ENCODE measurements at places on chromosomes 12 and 14. TPM values are rescaled to one million over a fixed set of nuclear protein-coding genes. Genes with fewer than 3 reads are reported as not detected.

GRCh38 chr12:94174576-94174975 lies 26.2 kb downstream of the PLXNC1 start:
- DNase-seq = no peak

Gene KRT78
- polyA plus RNA-seq = 1.8 TPM

DNA sequence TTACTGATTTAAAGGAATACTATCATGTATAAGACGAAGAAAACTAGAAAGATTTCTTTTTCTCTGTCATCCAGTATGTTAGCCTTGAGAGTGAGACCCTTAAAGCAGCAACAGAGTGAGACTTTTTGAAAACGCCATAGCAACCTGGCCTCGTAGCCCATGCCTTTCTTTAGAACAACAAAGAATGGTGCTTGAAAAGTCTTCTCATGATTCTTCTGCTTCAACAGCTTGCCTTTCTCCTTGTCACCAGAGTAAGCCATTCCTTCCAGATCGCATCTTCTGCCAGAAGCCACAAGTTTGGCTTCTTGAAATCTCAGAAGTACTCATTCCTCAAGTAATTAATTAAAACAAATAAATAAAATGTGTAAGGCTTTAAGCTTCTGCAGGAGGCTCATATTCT lies 109.3 kb downstream of the PDE3A start:
- no peak for DNase-seq

Gene SIX4
- polyA plus RNA-seq = not detected

- DNase-seq = no peak
Observed at GRCh38 chr12:56324206-56324605, 8.4 kb upstream of the CNPY2 start.

Gene RPS6KA5
- 9.5 TPM for polyA plus RNA-seq

Gene GOLGA5
- polyA plus RNA-seq = 53.9 TPM

GRCh38 chr14:54147282-54147681 lies 190.7 kb upstream of the BMP4 start:
- DNase-seq = no peak

DNA sequence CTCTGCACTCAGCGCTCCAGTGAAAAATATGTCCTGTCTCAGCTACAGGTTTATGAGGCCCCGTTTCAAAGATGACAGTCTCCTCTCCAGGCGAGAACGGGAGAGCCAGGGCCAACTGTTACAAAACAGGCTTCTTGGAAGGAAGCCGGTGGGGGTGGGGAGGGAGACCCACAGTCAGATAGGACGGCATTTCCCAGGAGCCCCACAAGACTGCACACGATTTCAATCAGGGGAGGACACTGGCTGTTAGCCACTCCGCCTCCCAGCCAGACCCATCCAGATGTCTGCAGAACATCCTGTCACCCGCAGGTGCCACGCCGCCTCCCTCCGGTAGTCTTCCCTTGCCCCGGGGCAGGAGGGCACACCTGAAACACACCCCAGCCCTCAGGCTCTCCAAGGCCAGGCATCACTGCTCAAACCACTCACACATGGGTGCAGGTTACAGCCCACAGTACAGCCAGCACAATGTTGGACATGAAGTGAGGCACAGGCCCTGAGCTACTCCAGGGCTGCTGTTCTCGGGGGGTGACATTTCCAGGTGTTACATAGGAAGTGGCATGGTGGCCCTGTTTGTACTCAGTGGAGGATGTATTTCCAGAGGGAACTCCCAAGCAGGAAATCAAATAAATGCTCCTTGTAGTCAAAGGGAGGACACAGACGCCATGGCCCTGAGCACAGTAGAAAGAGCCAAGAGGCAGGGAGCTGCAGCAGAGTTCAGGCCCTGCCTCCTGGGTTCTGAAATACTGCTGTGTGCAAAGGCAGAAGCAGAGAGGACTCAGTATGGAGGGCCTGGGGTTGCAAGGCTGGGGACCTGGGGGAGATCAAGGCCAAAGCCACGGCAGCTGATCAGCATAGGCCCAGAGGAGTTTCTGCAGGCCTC lies 138.1 kb downstream of the BCL11B start:
- DNase-seq = no peak

DNA sequence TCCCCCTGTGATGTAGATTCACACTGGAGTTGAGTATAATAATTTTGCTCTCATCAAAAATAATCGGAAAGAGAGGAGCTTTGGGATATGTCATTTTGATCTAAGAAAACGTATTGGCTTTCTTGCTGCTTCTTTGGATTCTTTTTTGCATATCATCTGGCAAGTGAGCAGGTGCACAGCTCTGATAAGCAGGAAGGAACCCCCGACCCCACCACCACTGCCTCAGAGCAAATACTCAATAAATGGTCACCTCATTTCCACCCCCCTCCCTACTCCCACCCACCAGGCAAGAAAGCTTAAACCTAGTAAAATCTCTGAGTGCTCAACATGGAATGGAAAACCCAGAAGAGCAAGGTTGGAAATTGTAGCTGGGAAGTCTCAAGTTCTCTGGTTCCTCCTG lies 49.4 kb downstream of the IFNG-AS1 start:
- no peak for DNase-seq

Gene GPR137C
- polyA plus RNA-seq = not detected

Gene ACAD10
- 20.2 TPM for polyA plus RNA-seq

- DNase-seq = no peak
Observed at GRCh38 chr12:47235258-47236040, 155.7 kb upstream of the AMIGO2 start.

Gene WSCD2
- not detected for polyA plus RNA-seq

Gene SPPL3
- polyA plus RNA-seq = 18.4 TPM

GRCh38 chr12:56773113-56773512 lies 10.0 kb downstream of the HSD17B6 start:
- DNase-seq = no peak

Gene KRT6C
- polyA plus RNA-seq = not detected

Gene ERP27
- 0.12 TPM for polyA plus RNA-seq

- no peak for DNase-seq
Observed at GRCh38 chr14:61048640-61049039, 67.6 kb downstream of the SLC38A6 start.

- DNase-seq = no peak
Observed at GRCh38 chr12:9758119-9758518, 2.6 kb downstream of the CD69 start.

Gene PCED1B
- polyA plus RNA-seq = 4.5 TPM

Gene GPR68
- 2.2 TPM for polyA plus RNA-seq

GRCh38 chr14:74599321-74599761 lies 12.7 kb downstream of the LTBP2 start:
- DNase-seq = no peak

Gene BDKRB1
- polyA plus RNA-seq = 1.4 TPM

DNA sequence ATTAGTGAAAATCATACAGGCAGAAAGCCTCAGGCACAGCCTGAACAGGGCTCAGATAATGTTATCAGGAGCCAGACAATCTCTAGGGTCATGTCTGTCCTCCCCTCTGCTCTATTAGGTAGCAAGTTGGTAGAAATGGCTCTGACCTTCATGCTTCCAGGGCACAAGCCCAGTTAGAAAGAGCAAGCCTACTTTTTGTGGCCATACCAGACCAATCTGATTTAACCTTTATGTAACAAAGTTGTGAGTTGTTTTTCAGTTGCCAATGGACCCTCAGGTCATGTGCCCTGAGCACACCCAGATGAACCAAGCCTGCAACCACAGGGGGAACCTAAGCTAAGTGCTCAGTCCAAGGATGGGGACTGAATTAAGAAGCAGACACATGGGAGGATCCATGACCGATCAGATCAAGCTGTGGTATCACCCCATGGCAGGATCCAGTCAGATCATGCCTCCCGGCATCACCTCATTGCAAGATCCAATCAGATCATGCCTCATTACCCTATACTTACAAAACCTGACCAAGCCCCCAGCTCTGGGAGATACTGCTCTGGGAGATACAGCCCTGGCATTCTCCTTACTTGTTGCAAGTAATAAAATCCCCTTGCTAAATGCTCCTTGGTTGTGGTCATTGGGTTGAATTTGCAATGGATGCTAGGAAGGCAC lies 18.8 kb upstream of the HIGD1C start:
- no peak for DNase-seq

GRCh38 chr12:88365403-88365802 lies 214.9 kb downstream of the KITLG start:
- no peak for DNase-seq

GRCh38 chr12:68056300-68056699 lies 67.1 kb downstream of the IFNG-AS1 start:
- no peak for DNase-seq

Gene WNT1
- not detected for polyA plus RNA-seq

DNA sequence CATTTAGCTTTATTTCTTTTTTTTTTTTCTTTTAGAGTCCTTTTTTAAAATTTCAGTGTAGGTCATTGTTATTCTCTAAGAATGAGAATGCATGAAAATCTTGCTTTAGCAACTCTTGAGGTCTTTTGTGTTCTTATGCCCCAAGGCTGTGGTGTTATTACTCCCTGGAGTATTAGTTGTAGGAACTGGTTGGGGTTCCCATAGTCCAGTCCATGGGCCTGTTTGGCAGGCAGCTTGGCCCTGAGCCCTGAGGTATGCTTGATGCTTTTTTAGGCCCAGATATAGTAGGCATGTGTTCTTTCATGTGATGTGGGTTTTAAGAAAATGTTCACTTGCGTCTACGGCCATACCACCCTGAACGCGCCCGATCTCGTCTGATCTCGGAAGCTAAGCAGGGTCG lies 1.6 kb downstream of the FAM234B start:
- DNase-seq = no peak

DNA sequence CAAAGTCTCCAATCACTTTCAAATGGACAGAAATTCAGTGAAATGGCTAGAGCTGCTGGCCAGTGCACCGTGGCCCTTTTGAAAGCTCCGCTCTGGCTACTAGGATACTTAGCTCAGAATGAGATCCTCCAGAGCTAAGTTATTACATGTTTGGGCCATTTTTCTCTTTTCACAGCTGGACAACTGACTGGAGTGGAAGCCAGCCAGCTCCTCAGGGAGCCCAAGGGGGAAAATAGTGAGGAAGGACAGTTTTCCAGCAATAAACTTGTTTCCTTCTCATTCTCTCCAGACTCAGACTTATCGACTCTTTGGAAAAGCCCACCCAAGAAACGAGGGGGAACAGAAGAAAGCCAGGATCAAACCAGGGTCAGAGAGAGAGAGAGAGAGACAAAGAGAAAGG lies 266.0 kb downstream of the KSR2 start:
- no peak for DNase-seq

GRCh38 chr12:86959766-86960458 lies 703.7 kb upstream of the MGAT4C start:
- DNase-seq = no peak

- DNase-seq = peak; percentile 96
Observed at GRCh38 chr14:54565785-54566409, 1.0 kb upstream of the SAMD4A start.

DNA sequence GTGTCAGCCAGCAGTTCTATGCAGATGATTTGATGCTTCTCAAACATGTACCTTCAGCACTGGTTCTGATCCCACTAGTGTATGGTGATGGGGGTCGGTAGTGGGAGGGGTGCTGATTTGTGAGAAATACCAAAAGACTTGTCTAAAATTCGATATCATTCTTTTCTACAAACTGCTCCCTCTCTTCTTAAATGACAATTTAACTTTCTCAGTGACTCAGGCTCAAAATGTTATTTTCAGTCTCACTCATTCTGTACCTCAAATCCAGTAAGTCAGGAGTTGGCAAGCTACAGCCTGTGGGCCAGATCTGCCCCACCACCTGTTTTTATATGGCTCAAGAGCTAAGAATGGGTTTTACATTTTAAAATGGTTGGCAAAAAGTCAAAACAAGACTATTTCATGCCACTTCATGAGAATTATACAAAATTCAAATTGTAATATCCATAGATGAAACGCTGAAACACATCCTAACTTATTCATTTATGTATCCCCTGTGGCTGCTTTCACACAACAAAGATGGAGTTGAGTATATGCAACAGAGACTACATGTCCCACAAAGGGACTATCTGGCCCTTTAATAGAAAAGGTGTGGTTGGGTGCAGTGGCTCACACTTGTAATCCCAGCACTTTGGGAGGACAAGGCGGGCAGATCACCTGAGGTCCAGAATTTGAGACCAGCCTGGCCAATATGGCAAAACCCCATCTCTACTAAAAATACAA lies 6.6 kb upstream of the NOP2 start:
- DNase-seq = no peak

- DNase-seq = no peak
Observed at GRCh38 chr14:85195872-85196477, 334.0 kb upstream of the FLRT2 start.

- peak; percentile 13 for DNase-seq
Observed at GRCh38 chr12:50750366-50750765, 13.5 kb upstream of the ATF1 start.

DNA sequence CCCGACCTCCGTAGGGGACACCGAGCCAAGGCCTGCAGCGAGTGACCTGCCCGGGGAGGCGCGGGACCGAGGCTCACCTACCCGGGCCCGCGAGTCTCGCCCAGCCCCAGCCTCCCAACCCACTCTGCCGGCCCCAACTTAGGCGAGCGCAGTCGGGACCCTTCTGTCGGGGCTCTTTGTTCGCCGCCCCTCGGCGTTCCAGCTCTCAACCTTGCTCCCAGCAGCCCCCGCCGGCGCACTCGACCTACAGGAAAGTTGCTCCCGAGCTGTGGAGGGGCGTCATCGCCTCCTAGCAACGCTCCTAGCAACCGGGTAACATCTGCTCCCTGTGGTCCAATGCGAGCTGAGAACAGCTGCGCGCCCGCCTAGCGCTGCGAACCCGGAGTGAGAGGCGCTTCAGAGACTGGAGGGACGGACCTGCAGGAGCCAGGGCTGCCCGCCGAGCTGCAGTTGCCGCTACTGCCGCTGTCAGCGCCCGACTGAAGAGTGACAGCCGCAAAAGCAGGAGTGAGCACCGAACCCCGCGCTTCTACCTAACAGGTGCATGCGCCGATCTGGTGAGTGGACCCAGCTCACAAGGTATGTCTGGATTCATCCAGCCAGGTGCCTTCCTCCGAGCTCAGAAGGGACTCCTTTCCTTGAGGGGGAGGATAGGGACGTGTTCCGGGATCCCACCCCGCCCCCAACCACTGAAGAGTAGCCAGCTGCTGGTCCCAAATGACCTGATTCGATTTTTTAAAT lies 355.0 kb downstream of the SNAPC1 start:
- DNase-seq = peak; percentile 38

GRCh38 chr12:3605692-3606091 lies 114.7 kb downstream of the PRMT8 start:
- no peak for DNase-seq

Gene SYT1
- polyA plus RNA-seq = 11.3 TPM

Measured in small intestine (tissue), 16 donors.